NCI-H2081 (cell line): ENCODE measurements at places on chromosomes 13 and 19.

DNA sequence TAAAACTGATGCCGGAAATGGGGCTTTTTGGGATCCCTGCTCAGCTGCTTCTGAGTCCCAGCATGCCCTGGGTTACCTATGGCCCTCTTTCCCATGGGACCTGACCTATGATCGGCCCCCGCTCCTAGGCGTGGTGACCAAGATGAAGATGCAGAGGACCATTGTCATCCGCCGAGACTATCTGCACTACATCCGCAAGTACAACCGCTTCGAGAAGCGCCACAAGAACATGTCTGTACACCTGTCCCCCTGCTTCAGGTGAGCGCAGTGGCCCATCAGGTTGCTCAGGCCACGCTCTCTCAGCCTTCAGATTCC is 1.5 kb downstream of the RPS11 start:
- DNase-seq, result no peak

- no peak for DNase-seq
These were observed 10.2 kb upstream of the ILF3 start for GRCh38 chr19:10643968-10644259.

GRCh38 chr19:41993612-41994483 is at the start of gene ATP1A3:
TSS of gene ATP1A3 (minus strand) at chr19:41994230. CDS start at chr19:41994076, 154 bp downstream.
- peak; percentile 72 for DNase-seq

DNA sequence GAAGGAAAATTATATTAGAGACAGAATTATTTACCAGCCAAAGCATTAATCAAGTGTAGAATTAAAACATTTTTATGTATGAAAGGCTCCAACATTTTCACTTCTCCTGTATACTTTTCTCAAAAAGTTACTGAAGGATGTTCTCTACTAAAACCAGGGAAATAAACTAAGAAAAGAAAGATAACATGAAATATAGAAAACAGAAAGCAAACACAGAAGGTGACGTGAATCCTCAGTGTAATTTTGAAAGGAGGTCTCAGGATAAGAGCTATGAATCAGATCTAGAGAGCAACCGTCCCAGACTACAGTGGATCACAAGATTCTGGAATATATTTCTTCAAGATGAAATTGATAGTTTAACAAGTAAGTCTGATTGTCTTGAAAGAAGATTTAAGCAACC is 144.5 kb downstream of the CYSLTR2 start:
- DNase-seq, result no peak

- DNase-seq, result no peak
These were observed 60.2 kb upstream of the TNFRSF19 start for GRCh38 chr13:23509781-23510543.

DNA sequence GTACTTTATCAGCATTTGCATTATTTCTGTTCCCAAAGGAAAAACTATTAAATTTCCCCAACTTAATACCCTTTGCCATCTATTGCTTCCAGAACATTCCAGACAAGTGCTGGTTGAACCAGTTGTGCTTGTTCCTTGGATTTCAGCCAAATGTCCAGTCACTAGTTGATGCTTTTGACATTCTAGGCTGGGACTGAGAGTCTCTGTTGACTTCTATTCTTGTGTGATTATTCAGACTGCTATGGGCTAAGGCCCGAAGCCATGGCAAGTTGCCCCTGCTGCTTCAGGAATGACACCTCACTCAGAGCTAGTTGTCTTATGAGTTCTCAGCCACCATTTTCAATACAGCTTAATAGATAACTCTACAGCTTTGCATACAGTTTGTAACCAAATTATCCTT is 458.1 kb upstream of the ARGLU1 start:
- no peak for DNase-seq

- no peak for DNase-seq
These were observed 15.9 kb upstream of the KL start for GRCh38 chr13:33000365-33000764.

DNA sequence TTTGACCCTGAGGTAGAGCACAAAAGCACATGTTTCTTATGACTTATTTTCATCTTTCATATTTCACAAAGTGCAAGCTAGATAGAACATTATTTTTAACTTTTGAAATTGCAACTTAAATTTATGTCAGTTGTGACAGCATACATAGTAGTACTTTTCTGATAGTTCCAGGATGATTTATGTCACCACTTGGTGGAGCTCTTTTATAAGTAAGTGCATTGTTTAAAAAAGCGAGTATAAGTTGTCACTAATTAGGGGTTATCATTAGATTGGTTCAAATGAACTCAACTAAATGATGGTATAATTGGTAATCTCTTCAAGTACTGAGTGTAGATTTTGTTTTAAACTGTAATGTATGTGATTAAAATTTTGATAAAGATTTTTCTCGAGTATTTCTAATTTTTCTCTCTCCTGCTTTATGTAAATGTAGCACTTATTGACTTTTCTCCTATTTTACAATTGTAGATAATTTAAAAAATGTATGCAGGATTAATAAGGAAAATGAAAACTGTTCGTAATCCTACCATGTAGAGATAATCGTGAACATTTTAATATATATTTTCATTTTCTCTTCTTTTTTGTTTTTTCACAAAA is 31.1 kb downstream of the RB1 start:
- DNase-seq, result no peak

- no peak for DNase-seq
These were observed 2683.8 kb downstream of the PCDH9 start for GRCh38 chr13:64546371-64546770.

DNA sequence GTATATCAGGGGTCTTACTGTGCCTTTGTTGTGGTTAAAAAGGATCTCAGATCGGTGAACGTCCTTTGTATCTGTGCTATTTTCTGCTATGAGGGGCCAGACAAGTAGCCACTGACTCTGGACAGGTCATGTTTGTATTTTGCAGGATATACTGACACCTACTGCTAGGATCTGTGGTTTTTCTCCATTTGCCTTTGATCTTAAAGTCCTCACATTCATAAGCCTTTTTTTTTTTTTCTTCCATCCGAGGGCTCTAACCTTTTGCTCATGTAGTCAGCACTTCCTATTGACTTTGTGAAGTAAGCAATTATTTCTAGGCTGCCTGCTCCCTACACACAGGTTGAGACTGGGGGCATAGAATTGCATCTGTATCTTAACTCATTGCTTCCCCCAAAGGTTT is 106.2 kb downstream of the SLITRK5 start:
- DNase-seq, result no peak

DNA sequence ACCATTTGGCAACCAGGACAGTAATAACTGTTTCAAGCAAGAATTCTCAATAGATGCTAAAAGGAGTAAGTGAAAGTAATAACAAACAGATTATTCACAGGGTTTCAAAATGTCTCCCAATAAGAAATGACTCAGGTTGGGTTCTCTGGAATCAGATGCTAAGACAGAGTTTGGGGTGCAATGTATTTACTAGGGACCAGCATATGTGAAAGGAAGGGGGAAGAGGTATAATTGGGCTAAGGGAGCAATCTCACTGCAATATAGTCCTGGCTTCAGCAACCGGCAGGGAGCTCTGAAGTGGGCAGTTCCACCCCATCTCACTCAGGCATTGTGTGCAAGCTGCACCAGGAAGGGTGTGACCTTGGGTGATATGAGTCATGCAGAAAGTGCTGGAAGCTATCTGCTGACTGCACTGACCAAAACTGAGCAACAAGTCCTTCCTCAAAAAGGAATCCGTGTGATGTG is 23.4 kb downstream of the ZDHHC20 start:
- no peak for DNase-seq

DNA sequence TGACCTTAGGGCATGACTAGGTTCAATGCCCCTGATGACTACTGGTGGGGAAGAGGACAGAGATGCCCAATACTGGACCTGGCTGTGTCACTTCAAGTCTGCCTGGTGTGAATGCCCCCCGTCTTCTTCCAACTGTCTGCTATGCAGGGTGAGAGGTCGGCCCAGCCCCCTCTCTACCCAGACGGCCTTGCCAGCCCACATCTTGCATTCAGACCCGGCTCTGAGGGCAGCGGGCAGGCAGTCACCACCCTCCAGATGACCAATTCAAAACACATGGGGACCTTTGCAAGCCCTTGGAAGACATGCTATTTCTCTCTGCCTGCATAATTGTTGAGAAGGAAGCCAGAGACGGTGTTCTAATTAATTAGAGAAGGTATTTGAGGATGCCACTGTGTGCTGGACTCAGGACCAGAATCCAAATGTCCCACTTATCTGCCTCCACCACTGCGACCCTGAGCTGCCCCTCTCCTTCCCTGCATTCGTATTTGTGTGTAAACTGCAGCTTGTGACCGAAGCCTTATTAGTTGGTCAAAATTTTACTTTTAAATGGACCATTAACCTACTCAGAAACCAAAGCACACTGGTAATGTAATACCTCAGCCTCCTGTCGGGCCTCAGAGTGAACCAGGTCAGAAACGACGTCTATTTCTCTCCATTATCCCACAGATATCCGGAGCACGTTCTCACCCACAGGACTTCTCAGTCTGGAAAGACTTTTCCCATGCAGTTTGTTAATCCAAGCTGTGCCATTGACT is 407.0 kb downstream of the ZNF536 start:
- no peak for DNase-seq
